ENCODE measurements at places on chromosomes 5 and 9. TPM values are rescaled to one million over a fixed set of nuclear protein-coding genes. Genes with fewer than 3 reads are reported as not detected.

GRCh38 chr5:9494301-9494700 is 51.6 kb downstream of the SEMA5A start:
- DNase-seq: no peak

DNA sequence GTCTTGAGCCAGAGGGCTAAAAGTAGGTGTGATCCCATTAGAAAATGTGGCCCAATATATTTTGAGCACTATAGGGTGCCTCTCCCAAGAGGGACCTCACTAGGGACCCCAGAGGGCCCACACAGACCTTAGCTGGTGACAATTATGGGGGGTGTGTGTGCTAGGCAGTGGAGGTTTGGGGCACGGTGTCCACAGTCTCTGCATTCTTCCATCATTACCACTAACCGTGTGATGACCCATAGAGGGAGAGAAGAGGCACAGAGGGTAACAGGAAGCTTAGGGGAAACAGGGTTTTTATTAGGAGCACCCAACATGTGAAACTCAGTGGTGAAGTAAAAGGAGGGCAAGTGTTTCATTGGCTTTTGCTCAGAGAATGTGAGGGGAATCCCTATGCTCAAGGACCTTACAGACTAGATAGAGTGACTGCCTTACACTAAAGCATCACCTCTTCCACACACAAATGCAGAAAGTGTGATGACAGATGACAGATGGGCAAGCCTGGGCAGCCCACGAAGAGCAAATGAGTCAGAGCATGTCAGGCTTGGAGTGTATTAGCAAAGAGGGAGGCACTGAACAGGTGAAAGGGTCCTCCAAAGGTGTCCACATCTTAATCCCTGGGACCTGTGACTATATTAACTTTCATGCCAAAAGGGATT is 2.5 kb upstream of the ACTL7A start:
- DNase-seq: no peak

DNA sequence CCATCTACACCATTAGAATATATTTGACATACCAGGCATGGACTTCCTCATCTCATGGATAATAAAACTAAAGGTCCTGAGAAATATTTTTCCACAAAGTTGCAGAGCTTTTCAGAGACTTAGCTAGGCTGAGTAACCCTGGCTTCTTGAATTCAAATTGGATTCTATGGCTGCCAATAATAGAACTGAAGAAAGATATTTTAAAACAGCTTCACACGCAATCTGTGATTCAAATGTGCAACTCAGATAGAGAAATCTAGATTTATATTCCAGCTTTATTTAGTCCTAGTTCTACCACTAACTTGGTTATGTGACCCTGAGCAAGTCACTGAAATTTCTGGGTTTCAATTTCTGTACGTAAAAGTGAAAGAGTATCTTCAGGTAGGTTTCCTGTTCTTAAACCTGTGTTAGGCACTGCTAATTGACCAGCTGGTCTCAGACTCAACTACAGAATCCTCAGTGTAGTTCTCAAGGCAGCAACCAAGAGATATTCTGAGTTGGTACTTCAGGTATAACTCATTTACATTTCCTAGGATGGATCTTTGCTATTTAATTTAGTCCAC is 235.3 kb downstream of the GABRB2 start:
- DNase-seq: no peak

DNA sequence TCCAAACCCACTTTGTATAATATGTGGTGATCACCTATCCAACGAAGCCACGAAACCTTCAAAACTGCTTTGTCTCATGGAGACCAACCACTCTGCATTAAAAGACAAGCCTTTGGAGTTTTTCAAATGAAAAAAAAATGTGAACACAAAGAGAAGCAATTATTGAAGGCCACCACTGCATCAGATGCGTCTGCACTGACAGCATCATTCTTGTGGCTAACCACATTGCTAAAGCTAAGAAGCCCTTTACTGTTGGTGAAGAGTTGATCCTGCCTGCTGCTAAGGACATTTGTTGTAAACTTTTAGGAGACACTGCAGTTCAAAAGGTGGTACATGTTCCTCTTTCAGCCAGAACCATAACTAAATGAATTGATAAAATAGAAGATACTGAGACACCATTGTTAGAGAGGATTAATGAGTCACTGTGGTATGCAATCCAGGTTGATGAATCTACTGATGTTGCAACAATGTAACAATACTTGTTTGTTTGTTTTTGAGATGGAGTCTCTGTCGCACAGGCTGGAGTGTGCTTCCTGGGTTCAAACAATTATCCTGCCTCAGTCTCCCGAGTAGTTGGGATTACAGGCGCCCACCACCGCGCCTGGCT is 45.4 kb downstream of the TAF11L14 start:
- DNase-seq: no peak

- DNase-seq: no peak
Measured at GRCh38 chr9:72937545-72937944, 15.3 kb downstream of the ALDH1A1 start.

DNA sequence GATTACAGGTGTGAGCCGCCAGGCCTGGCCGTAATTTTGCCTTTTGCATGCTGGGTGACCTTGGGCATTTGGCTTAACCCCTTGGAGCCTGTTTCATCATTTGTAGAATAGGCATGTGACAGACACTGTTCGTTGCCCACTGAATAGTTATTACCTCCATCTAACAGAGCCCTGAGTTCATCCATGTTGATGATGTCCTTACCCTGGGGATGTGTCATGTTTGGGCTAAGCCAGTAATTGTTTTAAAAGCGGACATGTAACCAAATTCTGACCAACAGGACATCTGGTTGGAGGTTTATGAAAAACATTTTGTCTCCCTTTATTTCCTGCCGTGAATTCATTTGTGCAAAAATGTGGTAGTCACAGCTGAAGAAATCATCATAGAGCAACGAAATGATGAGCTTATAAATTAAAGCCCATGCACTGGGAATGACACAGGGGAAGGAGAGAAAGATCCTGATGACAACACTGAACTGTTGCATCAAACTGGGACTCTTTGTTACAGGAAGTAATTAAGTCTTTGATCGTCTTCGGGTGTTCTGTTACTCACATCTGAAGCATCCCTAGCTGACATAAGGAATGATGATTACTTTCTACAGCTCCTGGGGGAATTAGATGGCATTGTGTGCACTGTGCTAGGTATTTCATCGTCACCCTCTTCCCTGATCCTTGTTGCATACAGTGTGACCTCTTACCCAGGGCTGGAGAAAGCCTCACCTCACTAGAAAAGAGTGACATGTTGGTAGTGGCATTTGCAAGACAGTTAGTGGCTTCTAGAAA is 117.8 kb downstream of the FGF18 start:
- DNase-seq: no peak

The MEGF10 gene
- 2.1 TPM for total RNA-seq

The TLR4 gene
- total RNA-seq: 24.6 TPM

Measured in sigmoid colon (tissue), 7 donors.